T-cell (primary cell): ENCODE measurements at places on chromosomes 3 and 15. TPM values are rescaled to one million over a fixed set of nuclear protein-coding genes. Genes with fewer than 3 reads are reported as not detected.

DNA sequence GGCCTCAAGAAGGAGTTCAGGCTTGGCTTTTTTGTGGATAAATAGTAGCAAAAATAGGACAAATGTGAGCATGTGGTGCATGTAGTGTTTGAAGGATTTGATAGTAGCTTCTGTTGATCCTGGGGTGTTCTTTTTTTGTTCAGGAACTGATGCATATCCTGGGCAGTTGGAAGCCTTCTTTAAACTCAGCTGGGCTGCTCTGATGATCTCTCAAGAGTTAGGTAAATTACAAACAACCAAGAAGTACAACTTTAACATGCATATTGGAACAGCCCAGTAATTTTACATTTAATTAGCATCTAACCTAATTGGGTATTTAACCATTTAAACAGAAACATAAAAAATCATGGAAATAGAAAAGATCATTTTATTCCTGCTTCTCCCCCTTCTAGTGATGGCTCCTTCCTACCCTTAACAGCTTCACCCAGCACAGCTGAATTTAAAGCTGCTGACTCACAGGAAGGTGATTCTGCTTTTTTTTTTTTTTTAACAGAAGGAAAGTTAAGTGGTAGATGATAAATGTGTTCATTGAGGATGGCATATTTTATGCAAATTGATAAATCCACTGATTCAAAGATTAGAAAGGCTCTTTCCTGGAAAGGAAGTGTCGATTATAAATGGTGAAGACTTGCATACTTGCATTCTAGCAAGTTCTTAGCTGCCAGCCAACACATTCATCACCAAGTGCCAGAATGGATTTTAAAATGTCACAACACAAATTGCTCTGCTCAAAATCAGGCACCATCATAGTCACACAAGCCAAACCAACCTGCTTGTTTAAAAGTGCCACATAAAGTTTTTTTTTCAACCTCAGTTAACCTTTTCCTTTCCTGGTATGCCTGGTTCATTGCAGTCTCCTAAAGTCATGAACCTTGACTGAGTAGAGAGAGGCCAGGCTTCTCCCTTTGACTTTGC is 20.0 kb downstream of the SLC35G2 start:
- no peak for DNase-seq

DNA sequence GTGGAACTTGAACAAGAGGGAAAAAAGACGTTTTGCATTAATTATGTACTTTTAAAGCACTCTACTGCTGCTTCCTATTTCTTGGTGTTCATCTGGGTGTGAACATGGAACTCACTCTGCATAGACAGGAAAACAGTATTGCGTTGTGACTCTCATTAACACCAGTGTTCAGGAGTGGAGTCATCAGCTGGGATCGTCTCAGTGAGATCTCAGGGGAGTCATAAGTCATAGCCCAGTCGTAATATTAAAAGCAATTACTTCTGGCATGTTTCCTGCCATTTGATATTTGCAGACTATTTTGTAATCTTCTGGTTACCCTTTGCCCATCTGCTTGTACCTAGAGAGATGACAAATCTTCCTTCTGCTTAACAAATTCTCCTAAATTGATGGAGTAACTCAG is 462.0 kb upstream of the ATP11B start:
- DNase-seq, result no peak

DNA sequence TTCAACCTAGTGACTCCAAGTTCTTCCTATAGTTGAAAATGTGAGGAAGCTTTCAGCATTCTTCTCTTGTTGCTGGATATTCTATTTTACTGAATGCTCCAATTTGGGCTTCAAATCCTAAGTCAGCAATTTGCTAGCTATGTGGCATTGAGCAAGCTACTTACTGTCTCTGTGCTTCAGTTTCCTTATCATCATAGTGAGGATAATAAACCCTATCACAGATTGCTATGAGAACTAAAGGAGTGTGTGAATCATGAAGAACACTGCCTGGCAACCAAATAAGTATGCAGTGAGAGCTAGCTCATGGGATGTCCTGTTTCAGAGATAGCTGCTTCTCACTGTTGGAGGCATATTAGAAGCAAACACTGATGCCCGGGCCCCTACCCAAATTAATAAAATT is 163.8 kb upstream of the CDIN1 start:
- no peak for DNase-seq

DNA sequence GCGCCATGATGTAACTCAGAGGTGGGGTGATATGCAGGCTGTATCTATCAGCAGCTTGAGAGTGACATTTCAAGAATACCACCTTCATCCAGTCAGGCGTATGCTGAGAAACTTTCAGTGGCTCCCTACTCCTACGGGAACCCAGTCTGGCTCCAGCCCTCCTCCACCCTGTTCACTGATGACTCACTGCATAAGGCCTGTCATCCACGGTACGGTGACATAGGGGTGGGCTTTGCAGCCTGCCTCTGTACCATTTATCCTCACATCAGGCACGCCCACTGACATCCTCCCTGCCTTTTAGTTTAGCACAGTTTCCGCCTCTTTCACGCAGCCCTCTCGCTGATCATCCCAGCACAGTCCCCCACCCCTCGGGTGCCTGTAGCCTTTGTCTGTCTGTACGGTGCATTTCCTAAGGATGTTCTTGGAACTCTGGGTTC is 11.7 kb downstream of the PXYLP1 start:
- DNase-seq, result peak; percentile 65

DNA sequence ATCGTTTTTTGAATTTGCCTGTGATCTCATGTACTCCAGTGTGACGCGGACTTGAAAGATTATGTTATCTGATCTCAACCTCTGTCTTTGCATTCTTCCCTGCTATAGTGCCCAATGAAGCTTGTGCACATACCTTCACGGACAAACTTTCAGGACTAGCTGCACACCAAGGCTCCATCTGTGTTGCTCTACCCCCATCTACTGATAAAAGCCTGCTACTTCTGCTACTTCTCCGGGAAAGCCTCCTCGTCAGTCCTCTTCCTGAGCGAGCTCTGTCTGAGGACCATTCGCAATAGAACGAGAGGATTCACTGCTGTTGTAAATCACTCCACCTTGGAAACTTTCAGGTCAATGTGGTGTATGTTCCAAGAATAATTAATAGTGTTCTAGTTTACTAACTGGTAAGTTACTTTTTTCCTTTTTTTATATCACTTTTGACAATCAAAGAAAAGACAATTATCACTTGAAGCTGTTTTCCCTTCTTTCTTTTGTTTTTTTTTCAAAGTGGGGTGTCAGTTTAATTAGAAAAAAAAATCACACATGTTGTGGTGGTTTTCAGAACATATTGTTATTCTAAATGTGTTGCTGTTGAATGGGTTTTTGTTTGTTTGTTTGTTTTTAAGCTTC is 217.6 kb downstream of the ARRDC4 start:
- no peak for DNase-seq

- no peak for DNase-seq
Observed at GRCh38 chr3:170437176-170437575, 18.5 kb downstream of the CLDN11 start.

DNA sequence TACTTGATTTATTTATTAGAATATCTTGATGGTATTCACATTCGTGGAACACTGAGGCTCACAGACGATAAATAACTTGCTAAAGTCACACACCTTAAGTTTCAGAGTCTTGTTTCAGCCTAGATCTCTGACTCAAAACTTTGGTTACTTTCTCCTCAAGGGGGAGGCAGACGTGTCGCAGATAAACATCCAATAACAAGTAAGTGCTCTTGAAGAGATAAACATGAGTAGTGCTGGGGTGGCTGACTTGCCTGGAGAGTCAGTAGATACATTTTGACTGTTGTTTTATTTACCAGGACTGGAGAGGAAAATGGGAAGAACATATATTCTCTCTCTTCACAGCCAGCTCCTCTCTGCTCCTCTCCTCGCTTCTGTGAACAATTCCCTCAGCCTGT is 31.3 kb downstream of the FBXO45 start:
- no peak for DNase-seq

DNA sequence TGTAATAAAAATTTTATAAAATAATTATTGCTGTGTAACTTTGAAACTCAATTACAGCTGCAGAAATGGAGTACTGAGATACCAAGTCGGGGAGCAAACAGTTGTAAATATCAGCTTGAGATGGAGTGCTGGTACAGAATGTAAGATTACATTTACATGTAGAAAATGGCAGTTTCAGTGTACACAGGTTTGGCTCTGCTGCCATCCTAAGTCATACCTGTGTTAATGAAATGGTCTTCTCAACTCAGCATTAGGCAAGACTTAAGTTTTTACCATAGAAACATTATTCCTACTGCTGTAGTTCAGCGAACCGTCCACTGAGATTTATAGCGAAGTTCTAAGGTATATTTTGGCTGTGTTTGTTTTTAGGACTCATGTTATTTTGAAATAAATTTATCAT is 110.1 kb upstream of the TBL1XR1 start:
- DNase-seq, result no peak

Gene LYZL4
- not detected for total RNA-seq

DNA sequence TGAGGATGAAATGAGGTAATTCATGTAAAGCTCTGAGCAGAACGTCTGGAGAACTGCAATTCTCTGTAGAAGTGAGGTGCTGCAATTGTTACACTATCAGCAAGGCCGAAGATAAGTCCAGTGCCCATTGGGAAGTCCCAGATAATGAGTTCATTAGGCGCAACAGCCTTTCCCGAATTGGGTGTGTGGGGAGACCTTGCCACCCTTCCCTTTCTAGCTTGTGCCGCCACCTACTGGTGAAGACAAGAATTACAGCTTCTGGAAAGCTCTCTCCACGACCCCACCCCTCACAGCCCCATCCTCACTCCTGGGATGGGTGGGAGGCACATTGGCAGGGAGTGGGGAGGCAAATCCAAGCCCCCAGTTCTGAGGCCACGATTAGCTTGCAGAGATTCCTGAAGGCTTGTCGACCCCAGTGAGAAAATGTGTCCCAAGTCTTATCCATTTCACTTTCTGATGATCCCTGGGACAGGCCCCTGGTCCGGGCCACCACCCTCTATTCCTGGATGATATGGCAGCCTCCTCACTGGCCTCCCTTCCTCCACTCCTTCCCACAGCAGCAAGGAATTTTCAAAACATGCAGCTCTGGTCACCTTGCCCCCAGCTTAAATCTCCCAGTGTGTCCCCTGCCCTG is 36.4 kb downstream of the FAM3D start:
- peak; percentile 47 for DNase-seq

Gene PEAK1
- total RNA-seq, result 17.7 TPM

DNA sequence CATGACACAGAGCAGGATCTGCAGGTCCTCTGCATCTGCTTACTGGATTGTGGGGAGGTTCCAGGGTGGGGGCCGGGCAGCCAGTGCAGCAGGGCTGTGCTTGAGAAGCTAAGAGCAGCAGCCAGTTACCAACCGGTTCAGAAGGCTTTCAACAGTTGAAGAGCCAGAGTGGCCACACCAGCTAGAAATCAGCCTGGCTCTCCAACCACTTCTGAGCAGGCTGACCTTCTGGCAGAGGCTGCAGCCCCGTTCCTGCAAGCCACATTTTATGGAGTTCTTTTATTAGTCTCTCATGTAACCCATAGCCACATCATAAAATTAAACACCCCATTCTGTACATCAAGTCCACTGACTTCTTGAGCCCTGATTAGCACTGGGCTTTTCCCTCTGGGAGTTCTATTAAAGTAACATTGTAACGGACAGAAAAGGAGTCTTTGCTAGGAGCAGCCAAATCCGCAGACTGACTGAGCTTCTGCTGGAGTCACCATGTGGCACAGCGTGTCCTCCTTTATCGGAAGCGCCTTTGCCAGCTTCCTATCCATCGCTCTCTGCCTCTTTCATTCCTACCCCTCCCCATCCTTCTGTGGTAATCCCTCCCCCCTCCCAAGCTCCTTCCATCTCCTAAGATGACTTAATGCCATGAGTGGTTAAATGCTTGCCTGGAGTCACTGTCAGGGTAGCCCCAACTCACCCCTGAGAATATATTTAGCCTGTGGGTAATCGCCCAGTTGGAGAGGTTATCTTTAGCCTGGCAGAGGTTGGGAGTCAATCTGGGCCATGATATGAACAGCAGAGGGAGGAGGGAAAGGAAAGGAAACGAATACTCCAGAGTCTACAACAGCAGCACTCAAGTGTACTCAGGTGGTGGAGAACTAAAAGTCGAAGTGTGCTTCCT is 138.5 kb upstream of the HES1 start:
- no peak for DNase-seq

Gene SPSB4
- total RNA-seq, result not detected

GRCh38 chr15:78663703-78664102 is 22.7 kb upstream of the CHRNB4 start:
- no peak for DNase-seq

DNA sequence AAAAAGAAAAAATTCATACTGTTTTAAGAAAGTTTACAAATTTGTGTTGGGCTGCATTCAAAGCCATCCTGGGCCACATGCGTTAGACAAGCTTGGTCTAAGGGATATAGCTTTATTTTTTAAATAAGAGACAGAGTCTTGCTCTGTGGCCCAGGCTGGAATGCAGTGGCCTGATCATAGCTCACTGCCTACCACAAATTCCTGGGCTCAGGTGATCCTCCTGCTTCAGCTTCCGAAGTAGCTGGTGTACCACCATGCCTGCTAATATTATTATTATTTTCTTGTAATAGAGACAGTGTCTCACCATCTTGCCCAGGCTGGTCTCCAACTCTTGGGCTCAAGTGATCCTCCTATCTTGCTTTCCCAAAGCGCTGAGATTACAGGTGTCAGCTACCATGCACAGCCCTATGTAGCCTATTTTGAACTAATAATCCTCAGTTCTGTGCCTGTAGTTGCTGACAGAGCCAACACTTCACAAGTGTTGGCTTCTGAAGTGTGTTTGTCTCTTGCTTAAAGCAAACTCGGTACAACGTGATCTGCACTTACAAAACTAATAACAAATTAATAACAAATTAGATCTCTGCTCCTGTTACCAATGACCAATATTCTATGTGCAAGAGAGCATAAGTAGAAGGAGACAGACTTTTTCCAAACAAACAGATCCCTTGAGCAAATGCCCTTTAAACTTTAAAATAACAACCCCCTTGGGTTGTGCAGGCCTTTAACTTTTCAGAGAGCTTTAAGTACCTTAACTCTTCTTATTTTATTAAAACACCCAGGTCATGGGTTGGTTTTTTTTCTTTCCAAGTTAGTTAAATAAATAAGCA is 135.2 kb downstream of the VGLL4 start:
- DNase-seq, result no peak

Gene RASGRP1
- 124 TPM for total RNA-seq
